ENCODE measurements at places on chromosomes 11 and 22. TPM values are rescaled to one million over a fixed set of nuclear protein-coding genes. Genes with fewer than 3 reads are reported as not detected.

ZNF214 gene
- 5.9 TPM for total RNA-seq

PIH1D2 gene
- total RNA-seq, result 7.5 TPM

MS4A4E gene
- total RNA-seq, result 9.4 TPM

GRCh38 chr11:85725510-85726258 is 39.7 kb upstream of the CCDC89 start:
- no peak overlapping the region for H3K4me3 ChIP-seq
- H3K36me3 ChIP-seq, result peaks cover 7% of the 10 kb centered on the region
- no peaks in the 10 kb centered on the region for H3K27me3 ChIP-seq
- H3K27ac ChIP-seq, result peak overlapping the region; percentile 23
- no peaks in the 10 kb centered on the region for H3K4me1 ChIP-seq

GRCh38 chr11:128244871-128245270 is 342.5 kb downstream of the ETS1 start:
- no peaks in the 10 kb centered on the region for H3K27me3 ChIP-seq
- DNase-seq, result no peak
- no peaks in the 10 kb centered on the region for H3K36me3 ChIP-seq

All from kidney (tissue), 22 donors.